NCI-H460 (cell line): ENCODE measurements at places on chromosomes 11 and 22. TPM values are rescaled to one million over a fixed set of nuclear protein-coding genes. Genes with fewer than 3 reads are reported as not detected.
A peak's percentile ranks its signal among the peaks of the same experiment; 100 is the strongest.

DNA sequence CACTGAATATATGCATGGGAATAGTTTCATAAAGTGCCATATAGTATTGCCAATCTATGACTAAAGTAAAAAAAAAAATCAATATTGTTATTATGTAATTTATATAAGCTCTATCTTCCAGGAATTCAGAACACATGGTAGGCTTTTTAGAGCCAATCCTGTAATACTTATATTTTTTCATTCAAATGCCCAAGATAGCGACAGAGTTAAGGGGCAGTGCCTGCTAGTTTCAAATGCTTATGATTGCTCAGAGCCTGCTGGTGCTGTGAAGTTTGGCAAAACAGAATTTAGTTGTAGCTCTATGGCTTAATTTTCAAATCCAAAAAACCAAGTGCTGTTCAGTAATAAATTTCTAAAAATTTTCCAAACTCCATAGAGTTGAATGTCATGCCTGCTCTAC is 39.0 kb upstream of the BLID start:
- DNase-seq = no peak

DNA sequence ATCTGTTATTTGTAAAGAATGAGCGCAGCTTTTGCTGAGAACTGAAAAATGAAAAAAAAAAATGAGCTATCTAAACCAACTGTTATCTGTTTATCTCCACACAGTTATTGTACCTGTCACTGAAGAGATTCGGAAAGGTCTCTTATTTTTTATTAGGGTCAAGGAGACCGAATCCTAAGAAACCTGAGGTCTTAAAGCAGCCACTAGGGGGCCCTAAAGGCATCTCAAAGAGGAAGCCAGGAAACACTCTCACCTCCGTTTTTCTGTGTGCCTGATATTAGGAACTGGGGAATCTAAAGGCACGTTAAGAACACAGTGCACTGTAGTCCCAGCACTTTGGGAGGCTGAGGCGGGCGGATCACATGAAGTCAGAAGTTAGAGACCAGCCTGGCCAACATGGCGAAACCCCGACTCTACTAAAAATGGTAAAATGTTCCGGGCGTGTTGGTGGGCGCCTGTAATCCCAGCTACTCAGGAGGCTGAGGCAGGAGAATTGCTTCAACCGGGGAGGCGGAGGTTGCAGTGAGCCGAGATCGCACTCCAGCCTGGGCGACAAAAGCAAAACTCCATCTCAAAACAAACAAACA is 3.5 kb upstream of the LARGE1 start:
- peak; percentile 59 for DNase-seq

- DNase-seq = no peak
Measured at GRCh38 chr11:90250970-90251369, 28.1 kb upstream of the CHORDC1 start.

GRCh38 chr22:38415561-38416321 is 39.3 kb downstream of the KCNJ4 start:
- no peak for DNase-seq

GRCh38 chr11:128720522-128720985 is 26.7 kb downstream of the FLI1 start:
- DNase-seq = no peak

GRCh38 chr11:61476371-61476770 is 32.2 kb upstream of the LRRC10B start:
- DNase-seq = no peak

GRCh38 chr11:93906486-93906885 is 56.1 kb upstream of the VSTM5 start:
- no peak for DNase-seq

- DNase-seq = no peak
Measured at GRCh38 chr22:23565915-23566704, 14.0 kb downstream of the IGLL1 start.

- DNase-seq = peak; percentile 5
Measured at GRCh38 chr22:32904044-32904443, 102.5 kb downstream of the TIMP3 start.

DNA sequence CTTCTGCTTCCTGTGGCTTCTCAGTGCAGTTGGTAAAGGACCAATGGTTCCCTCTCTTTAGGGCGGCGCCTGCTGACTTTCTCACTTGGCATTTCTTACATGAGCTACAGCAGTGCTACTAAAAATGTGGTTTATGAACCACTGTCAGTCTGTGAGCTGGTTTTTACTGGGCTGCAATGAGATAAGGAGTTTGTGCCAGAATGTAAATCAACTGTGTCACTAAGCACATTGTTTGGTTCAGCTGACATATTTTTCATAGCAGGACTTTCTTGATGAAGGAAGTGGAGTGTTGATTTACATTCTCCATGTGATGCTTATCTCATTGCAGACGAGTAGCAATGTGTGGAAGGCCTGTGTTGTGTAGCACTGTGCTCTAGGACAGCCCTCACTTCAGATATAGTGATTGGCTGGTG is 463.3 kb downstream of the SOX6 start:
- DNase-seq = no peak

- DNase-seq = no peak
Measured at GRCh38 chr11:69533296-69534165, 52.1 kb downstream of the LINC01488 start.

GRCh38 chr11:1297011-1297575 is 12.3 kb downstream of the TOLLIP start:
- no peak for DNase-seq

GRCh38 chr11:2213384-2213842 is 41.8 kb upstream of the TH start:
- DNase-seq = no peak

GRCh38 chr11:123431619-123432018 is 1.6 kb downstream of the GRAMD1B start:
- no peak for DNase-seq

- DNase-seq = no peak
Measured at GRCh38 chr11:76212086-76213035, 6.1 kb upstream of the WNT11 start.

- DNase-seq = no peak
Measured at GRCh38 chr11:8760896-8761295, 78.3 kb downstream of the RPL27A start.

DNA sequence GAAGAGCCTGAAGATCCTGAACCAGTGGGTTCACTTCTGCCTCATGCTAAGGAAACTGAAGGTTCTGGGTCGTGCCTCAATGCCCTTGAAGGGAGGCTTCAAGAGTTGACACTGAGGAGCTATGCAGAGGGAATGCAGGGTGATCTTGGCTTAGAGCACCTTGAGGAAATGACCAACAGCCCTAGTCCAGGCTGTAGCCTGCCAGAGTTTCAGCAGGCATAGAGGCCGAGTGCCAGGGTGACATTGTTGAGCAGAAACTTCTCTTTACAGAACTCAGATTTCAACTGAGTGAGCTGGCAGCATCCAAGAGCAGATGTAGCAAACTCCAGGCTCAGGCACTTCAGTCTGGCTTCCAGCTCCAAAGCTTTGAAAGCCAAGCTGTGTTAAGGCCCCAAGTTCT is 23.1 kb upstream of the CAPRIN1 start:
- DNase-seq = no peak

DNA sequence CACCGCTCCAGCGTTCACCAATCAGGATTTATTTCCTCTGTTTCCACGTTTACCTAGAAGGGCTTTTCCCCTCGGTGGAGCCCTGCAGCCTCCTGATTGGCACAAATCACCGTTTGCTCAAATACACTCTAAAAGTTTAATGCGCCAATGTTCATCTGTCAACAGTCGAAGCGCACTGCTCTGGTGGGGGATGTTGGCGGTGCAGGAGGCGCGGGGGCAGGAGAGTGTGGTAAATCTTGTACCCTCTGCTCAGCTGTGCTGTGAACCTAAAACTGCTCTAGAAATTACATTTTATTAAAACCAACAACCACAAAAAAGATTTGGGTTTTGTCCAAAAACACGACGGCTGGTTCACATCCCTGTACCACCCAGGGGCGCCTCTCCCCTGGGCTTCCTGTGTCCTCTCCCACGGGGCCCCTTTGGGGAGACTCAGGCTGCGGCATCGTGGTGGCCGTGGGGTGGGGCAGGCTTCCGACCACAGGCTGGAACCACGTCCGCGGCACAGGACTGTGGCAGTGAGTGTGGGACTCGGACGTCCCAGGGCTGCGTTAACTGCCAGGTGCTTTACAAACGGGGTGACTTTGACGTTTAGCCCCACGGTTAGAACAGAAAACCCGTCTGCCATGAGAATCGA is 13.5 kb downstream of the TTLL8 start:
- DNase-seq = no peak

- peak; percentile 55 for DNase-seq
Measured at GRCh38 chr11:112289588-112290492, 29.2 kb upstream of the PLET1 start.

DNA sequence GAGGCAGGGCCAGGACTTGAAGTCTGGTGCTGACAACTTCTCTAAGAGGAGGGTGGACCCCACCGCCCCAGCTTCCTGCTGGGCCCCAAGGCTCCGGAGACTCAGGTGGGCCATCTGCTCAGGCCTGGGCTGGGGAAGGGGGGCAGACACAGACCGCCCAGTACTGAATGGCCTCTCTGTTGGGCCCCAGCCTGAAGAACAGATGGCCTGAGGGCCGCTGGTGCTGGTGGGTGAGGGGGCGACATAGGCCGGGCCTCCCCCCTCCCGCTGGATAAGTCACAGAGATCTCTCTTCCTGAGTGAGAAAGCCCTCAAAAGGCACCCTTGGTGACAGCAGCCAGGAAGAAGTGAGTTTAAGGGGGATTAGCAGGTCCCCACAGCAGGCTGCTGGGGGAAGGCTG is 12.5 kb upstream of the TP53I11 start:
- DNase-seq = no peak

- no peak for DNase-seq
Measured at GRCh38 chr11:43879789-43880639, 617 bp upstream of the ALKBH3 start.

The TRIM29 gene
- not detected in 2 replicates for total RNA-seq

The BTG4 gene
- 0.12 and 0.17 TPM in 2 replicates for total RNA-seq

The VPREB3 gene
- total RNA-seq = not detected in 2 replicates
